Trophoblast cell (in vitro differentiated cells and primary cell): ENCODE measurements at places on chromosomes 7 and 10.

GRCh38 chr7:45697576-45698136, 123.5 kb downstream of the ADCY1 start:
- no peak for DNase-seq

DNA sequence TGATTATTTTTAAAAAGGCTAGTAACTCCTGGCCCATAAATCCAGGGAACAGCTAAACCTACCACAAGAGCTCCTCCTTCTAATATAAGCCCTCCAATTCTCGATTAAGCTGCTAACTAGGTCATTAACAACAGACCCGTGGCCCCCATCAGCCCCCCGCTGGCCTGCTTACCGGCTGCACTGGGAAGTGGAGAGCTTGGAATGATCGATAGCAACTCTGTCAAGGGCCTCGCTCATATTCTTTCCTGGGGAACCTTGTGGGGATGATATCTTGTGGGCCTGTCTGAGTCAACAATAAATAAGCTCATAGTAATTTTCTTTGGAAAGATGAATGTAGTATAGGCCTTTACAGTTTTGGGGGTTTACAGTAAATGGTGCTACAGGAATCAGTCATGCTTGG, 353.5 kb downstream of the TCERG1L start:
- DNase-seq: no peak

DNA sequence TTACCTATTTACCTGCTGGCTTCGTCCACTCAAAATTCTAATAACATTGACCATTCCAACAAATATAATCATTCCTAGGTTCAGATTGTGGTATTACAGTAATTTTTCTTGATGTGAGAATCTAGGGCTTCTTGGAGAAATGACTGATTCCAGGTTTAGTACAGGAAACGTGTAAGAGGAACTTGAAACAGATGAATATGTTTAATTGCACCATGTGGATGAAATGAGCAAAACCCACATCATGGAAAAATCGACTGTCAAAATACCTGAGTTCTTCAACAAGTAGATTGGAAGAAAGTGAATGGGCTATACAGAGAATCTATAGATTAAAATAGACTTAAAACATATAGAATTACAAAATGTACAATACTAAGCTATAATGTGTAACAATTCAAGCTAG, 24.9 kb upstream of the OR9A4 start:
- DNase-seq: no peak

DNA sequence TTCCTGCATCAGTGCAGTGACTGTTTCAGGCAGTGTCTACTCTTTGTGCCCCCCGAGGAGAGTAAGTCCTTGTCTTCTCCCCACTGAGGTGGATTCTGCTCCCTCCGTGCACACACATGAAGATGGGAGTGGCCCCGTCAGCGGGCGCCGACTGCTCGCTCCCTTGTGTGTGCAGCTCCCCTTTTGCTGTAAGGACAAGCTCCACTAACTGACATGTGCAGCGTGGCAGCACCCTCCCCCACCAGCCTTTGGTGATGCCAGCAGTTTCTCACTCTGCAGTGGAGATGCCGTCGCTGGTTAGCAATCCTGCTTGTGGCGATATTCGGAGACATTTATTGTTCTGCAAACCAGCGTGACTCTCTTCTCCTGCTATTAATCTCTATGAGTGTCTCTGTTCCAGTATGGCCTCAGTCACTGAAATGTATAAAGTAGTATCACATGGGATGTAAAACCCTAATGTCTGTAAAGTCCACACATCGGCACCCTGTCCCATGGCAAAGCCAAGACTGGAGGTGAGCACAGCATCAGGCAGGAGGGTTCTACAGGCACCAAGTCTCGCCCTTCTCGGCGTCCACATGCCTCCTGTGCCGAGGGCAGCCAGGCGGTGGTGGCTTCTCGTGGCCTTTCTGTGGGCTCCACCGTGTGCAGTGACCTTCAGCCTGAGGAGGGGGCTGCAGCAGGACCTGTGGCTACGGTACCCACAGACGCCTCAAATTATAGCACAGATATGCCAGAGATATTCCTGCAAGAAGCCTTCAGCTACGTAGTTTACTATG, 202.7 kb downstream of the EBF3 start:
- DNase-seq: no peak

DNA sequence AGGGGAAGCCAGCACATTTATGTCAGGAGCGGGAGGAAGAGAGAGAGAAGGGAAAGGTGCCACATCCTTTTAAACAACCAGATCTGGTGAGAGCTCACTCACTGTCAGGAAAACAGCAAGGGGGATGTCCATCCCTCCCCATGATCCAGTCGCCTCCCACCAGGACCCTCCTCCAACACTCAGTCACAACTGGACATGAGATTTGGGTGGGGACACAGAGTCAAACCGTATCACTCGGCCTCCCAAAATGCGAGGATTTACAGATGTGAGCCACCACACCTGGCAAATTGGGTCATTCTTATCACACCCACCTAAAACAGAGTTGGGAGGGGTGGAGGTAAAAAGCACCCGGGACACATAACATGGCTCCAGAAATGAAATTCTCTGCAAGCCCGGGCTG, 41.0 kb downstream of the CARD11 start:
- no peak for DNase-seq

GRCh38 chr7:30800785-30801252, 29.6 kb downstream of the MINDY4 start:
- peak; percentile 75 for DNase-seq

- peak; percentile 88 for DNase-seq
Observed at GRCh38 chr7:91557789-91558404, 293.7 kb downstream of the FZD1 start.

- peak; percentile 32 for DNase-seq
Observed at GRCh38 chr7:114539575-114539974, 125.0 kb downstream of the FOXP2 start.

DNA sequence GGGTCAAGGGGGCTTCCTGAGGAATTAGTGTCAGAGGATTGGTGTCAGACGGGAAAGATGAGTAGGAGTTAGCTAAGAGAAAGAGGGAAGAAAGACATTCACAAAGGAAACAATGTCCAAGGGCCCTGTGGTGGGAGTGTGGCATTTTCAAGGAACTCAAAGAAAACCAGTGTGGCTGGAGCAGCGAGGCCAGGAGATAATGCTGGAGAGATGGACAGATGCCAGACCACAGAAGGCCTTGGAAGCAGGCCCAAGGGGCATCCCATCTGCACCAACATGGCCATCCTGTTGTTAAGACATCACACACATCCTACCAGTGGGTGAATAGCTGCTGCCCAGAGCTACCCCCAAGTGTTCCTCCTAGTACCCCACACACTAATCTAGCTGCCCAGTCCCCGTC, 36.1 kb upstream of the CUL1 start:
- no peak for DNase-seq

GRCh38 chr7:43192806-43193460, 80.5 kb downstream of the HECW1 start:
- DNase-seq: peak; percentile 51

DNA sequence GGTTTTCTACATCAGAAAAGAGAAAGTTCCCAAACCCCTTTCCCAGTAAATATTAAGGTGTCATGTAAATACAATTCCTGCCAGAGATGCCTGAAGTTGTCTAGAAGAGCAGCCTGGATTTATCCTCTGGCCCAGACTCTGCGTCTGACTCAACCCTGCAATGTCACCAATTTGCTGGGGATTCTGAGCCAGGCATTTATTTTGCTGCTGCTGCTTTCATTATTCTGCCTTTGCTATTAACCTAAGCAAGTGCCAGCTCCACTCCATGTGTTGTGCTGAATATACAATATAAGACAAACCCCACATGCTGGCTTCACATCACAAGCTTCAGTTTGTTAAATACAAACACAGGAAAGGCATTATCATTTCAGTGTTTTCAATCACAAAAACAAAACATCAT, 59.1 kb downstream of the ELAPOR2 start:
- peak; percentile 21 for DNase-seq

- DNase-seq: no peak
Observed at GRCh38 chr10:29596356-29596755, 38.4 kb downstream of the SVIL start.

GRCh38 chr10:70649526-70649925, 22.8 kb upstream of the ADAMTS14 start:
- peak; percentile 69 for DNase-seq

DNA sequence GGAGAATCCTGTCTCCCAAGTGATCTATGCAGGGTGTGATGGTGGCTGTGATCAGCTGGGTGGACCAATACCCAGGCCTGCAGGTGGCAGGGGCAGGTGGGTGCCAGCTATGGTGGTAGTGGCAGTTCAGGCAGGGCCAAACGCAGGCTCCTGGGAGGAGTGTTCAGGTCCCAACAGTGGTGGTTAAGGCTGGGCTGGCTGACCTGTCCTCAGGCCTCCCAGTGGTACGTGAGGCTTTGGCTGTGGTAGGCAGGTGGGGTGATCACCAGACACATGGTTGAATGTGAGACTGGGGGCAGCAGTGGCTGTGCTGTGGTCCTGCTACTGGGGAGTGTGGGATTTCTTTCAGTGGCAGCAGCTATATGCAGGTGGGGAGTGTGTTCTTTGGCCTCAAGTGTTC, 126.7 kb upstream of the STARD3NL start:
- no peak for DNase-seq

- no peak for DNase-seq
Observed at GRCh38 chr7:38699471-38699870, 68.3 kb upstream of the AMPH start.

GRCh38 chr7:32618987-32619386, 123.7 kb downstream of the AVL9 start:
- peak; percentile 12 for DNase-seq

GRCh38 chr10:29692121-29692539, 57.4 kb upstream of the SVIL start:
- DNase-seq: peak; percentile 31

DNA sequence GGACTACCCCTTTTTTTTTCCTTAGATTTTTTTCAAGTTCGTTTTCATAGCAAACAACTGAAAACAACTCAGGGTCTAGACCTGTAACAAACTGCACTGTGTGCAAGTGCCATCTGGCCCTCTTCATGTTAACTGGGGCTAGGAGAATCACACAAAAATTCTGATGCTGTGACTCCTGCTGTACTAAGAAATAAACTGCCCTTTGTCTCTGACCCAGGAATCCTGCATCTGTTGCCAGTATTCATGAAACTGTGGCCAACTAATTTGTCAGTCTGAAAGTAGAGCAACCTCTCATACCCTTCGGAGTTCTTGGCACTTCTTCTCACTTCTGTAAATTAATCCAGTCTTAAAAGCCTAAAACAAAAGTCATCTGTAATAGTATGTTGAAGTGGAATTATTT, 218.4 kb upstream of the PCDH15 start:
- DNase-seq: no peak

DNA sequence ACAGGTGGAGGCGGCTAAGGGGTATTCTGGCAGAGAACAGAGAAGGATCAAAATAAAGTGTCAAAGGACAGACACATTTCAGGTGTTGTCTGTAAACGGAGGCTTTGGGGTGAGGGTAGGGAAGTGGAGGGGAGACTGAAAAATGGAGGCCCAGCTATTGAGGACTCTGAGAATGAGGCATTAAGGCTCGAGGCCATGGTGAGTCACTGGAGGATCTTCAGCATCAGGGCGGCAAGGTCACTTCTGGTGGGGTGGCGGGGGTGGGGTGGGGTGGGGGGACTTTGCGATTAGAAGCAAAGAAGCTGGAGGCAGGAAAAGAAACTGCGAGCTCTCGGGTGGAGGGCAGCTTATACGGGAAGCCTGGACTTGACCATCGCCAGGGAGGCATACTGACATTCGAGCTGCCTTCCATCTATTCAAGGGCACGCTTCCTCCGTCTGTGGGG, 58.4 kb upstream of the PCGF5 start:
- peak; percentile 4 for DNase-seq

- DNase-seq: no peak
Observed at GRCh38 chr10:132290631-132291030, 17.1 kb downstream of the STK32C start.

- no peak for DNase-seq
Observed at GRCh38 chr10:72001033-72001395, 36.8 kb downstream of the CHST3 start.

- DNase-seq: peak; percentile 37
Observed at GRCh38 chr7:158710651-158711102, 6.1 kb upstream of the NCAPG2 start.

- DNase-seq: no peak
Observed at GRCh38 chr10:1535301-1535965, 201.9 kb downstream of the ADARB2 start.

- no peak for DNase-seq
Observed at GRCh38 chr10:25076506-25077177, 60.2 kb downstream of the THNSL1 start.

- no peak for DNase-seq
Observed at GRCh38 chr7:28739826-28740225, 218.3 kb downstream of the TRIL start.

DNA sequence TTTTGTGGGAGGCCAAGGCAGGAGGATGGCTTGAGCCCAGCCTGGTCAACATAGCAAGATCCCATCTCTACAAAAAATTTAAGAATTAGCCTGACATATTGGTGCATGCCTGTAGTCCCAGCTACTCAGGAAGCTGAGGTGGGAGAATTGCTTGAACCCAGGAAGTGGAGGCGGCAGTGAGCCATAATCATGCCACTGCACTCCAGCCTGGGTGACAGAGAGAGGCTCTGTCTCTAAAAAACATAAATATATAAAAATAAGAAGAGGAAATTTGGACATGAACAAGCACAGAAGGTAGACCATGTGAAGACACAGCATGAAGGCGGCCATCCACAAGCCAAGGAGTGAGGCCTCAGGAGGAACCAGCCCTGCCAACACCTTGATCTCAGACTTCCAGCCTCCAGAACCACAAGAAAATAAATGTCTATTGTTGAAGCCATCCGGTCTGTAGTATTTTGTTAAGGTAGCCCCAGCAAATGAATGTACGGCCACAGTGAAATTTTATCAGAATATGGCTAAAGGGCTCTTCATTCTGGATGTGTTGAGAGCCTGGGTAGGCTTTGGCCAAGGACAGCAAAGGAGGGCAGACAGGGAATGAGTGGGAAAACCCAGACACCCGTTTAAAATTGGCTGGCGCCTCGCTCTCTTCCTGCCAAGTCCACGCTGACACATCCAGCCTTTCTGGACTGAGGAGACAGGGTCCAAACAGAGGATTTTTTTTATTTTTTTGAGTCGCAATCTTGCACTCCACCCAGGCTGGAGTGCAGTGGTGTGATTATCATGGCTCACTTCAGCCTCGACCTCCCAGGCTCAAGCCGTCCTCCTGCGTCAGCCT, 12.9 kb upstream of the GRID2IP start:
- no peak for DNase-seq

- no peak for DNase-seq
Observed at GRCh38 chr7:129443612-129444011, 9.4 kb downstream of the STRIP2 start.

- no peak for DNase-seq
Observed at GRCh38 chr7:89028319-89028718, 232.8 kb upstream of the TEX47 start.

DNA sequence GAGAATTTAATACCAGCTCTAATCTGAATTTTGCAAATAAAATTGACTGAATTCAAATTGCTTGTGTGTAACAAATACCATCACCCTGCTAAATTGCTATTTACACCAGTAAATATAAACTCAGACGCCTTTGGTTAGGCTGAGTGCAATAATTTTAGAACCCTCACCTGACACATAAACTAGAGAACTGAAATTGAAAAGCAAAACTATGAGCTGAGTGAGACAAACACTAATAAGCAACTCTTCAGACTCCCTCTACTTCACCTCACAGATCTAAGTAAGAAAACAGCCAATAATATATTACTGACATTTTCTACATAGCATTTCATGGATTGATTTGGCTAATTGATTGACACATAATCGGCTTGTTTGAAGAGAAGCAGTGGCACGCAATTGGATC, 621.2 kb downstream of the REEP3 start:
- no peak for DNase-seq
